ENCODE measurements at places on chromosomes 5 and 9.
A peak's percentile ranks its signal among the peaks of the same experiment; 100 is the strongest.

DNA sequence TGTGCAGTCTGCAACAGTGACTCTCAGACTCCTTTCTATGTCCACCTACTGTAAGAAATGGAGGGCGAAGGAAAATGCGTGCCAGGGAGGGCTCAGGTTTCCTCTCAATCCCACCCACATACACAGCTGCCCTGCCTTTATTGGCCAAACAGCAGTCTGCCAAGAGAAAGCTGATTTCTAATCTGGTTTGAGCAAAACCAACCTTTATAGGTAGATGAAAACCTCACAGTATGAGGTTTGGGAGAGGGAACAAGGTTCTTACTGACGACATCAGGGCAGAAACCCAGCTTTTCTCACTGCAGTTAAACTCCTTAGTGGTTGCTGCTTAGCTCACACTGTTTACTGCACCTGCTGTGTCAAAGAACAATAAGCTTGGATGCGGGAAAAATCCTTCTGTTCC is 152.3 kb upstream of the KLF9 start:
- DNase-seq = no peak

GRCh38 chr5:2757563-2758351 is 6.3 kb upstream of the IRX2 start:
- DNase-seq = no peak

DNA sequence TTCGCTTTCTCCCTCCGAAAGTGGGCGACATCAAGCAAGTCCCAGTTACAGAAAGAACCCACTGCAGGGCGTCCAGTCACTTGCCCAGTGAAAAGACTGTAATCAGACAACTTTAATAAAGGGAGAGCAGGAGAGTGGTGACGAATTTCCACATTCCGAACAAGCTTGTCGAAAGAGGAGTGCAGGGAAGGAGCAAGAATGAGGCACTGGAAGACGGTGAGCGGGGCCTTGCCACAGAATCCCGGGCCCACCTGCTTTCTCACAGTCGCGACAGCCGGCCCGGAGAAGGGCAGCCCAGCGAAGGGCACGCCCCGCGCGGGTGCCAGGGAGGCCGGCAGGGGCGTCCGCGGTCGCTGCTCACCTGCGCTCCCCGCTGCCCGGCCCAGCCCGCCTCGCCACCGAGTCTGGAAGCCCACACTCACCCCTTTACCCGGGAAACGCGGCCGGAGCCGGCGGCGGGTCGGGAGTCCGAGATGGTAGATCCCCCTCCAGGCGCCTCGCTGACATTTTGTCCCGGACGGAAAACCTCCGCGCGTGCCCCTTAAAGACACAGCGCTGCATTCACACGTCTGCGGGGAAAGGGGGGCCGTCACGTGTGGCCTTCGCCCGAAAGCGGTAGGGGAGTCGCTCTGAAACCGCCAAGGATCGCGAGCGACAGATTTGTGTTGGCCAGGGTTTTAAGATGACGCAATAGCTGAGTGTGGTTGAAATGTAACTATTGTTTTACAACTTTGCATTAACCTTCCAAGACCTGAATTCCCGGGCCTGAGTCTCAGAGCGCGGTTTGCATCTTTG is at the start of gene ZBED3:
Gene ZBED3, minus strand, starts transcription at position 597 of the 795 bp plus-strand sequence. CDS start 9,407 bp downstream, outside the sequence.
- peak; percentile 84 for DNase-seq

DNA sequence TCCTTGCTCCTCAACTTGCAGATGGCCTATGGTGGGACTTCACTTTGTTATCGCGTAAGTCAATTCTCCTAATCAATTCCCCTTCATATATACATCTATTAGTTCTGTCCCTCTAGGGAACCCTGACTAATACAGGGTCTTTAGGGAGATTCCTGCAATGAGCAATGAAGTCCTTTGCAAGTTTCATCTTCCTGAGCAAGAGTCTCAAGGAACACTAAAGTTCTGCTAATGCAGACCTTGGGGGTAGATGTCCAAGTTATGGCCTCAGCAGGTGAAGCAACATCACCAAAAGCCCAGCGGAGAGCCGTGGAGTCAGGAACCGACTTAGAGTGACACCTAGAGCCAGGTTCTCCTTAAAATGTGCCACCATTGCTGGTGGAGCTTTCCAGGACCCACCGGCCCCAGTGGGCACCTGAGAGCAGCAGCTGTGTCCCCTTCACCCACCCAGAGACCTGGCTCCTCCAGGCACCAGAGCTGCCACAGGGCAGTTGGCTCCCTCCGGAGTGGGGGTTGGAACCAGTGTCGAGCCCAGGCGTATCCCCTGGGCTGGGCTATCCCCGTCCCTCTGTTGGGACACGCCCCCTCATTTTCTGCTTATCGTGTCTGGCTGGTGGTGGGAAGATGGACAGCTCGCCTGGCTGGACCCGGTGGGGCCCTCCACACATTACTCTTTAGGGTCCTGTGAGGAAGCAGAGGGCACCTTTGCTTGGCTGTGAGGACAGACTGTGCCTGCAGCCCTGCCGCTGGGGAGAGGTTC is 10.9 kb upstream of the FCN1 start:
- DNase-seq = no peak

DNA sequence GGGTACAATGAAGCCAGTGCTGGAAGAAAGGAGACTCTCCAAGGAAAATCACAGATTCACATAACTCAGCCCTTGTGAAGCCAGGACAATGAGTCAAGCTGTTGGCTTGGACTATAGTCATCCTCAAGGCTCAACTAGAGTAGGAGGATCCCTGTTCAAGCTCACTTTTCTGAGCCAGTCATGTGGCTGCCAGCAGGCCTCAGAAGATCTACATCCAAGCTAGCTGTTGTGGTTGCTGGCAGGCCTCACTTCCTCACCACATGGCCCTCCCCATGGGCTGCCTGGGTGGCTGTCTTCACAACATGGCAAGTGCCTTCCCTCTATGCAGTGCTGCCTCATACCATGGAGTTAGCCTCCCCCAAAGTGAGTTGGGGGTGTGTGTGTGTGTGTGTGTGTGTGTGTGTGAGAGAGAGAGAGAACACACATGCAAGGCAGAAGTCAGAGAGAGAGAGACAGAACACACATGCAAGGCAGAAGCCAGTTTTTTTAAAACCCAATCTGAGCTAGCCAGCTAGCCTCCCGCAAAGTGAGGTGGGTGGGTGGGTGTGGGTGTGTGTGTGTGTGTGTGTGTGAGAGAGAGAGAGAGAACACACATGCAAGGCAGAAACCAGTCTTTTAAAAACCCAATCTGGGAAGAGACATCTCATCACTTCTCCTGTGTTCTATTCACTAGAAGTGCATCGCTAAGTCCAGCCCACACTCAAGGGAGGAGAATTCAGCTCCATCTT is 17.1 kb downstream of the SCAI start:
- DNase-seq = peak; percentile 44

DNA sequence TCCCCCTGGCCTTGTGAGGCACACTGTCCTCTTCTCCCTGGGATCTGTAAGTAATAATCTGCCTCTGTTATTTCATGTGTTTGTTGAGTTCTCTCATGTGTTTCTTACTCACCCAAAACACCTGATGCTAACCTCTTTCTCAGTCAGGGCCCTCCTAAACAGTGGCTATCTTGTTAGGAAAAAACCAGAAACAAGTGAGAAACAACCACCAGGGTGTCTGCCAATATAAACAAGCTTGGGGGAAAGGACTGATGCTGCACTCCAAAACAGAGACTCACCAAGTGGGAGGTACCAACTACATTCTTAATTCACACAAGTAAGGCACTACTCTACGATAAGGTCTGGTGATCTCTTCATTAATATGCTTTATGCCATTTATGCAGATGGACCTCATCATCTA is 564.4 kb downstream of the SEMA5A start:
- no peak for DNase-seq

- no peak for DNase-seq
These were observed 85.8 kb downstream of the FBXO38 start for GRCh38 chr5:148469501-148469935.

DNA sequence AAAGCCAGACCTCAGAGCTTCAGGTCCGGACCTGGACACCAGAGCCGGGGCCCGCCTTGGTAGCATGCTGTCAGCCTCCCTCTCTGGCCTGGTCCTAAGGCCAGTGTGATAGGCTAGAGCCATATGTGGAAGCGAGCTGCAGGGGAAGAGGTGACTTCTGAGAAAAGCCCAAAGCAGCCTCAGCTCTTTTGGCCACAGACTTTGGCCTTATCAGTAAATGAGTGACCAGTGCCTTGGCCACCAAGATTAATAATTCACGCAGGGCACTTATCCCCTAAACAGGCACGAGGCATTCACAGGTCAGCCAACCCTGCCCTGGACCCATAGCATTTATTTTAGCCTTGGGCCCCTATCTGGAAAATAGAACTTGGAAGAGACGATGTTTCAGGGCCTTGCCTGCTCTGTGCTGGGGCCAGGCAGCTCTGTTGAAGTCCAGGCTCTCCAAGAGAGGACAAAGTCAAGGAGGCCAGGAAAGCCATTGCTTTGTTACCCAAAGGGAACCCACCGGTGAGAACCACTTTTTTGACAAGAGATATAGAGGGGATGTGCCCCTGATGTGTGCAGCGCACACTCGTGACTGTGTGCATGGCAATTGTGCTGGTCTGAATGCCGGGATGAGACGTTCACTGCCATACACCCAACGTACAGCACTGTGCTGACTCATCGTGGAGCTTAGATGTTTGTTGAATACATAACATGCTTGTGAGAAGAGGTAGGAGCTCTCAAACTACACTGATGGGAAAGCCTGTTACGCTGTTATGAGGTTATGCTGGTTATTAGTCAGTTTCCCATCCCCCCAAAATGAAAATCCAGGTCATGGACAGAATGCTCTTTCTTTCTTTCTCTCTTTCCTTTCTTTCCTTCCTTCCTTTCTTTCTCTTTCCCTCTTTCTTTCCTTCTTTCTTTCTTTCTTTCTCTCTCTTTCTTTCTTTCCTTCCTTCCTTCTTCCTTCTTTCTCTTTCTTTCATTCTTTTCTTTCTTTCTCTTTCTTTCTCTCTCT is 5.0 kb upstream of the SLC34A1 start:
- no peak for DNase-seq

DNA sequence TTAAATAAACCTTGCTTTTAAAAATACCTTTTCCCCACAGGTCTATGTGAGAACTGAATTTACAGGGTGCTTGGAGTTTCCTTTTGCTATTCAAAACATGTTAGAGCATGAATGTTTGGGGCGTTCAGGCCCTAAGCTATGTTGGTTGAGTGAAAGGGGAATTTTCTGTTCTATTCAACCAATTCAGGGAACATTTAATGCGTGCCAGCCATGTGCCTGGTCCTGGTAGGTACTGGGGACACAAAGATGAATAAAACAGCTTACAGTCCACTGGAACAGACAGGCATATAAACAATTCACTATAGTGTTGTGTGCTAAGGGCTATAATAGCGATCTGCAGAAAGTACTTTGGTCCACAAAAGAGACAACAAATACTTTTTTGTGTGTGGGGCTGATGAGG is 108.5 kb downstream of the ZSWIM6 start:
- DNase-seq = no peak

- no peak for DNase-seq
These were observed 52.0 kb downstream of the ITGA2 start for GRCh38 chr5:53041071-53041692.

- DNase-seq = no peak
These were observed 147.4 kb upstream of the RPS23 start for GRCh38 chr5:82425591-82425990.

GRCh38 chr9:120264528-120264927 is 315.4 kb downstream of the CDK5RAP2 start:
- no peak for DNase-seq

All from LoVo (cell line).